ENCODE measurements at places on chromosomes 1 and 21.
A peak's percentile ranks its signal among the peaks of the same experiment; 100 is the strongest.

DNA sequence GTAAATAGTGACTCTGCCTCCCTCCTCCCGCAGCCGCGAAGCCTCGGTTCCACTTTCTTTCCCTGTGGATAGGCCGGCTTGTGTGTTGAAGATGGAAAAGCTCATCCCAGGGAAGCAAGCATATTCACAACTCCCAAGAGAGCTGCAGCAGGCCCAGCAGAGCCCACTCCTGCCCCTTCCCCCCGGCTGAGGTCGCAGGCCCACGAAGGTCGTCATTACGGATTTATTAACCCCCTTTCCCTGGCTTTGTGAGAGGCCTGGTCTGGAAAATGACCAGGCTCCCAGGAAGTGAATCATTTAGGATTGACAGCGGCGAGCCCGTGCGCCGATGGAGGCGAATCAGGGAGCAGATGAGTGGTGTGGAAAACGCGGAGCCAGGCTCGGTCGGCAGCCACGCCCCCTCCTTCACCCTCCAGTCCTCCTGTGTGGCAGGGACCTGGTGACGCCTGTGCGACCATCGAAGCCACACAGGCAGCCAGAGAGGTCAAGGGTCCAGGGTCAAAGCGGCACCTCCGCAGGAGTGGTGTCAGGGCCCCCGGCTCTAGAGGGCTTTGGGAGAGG lies 93.4 kb downstream of the PRDM16 start:
- no peak for DNase-seq

DNA sequence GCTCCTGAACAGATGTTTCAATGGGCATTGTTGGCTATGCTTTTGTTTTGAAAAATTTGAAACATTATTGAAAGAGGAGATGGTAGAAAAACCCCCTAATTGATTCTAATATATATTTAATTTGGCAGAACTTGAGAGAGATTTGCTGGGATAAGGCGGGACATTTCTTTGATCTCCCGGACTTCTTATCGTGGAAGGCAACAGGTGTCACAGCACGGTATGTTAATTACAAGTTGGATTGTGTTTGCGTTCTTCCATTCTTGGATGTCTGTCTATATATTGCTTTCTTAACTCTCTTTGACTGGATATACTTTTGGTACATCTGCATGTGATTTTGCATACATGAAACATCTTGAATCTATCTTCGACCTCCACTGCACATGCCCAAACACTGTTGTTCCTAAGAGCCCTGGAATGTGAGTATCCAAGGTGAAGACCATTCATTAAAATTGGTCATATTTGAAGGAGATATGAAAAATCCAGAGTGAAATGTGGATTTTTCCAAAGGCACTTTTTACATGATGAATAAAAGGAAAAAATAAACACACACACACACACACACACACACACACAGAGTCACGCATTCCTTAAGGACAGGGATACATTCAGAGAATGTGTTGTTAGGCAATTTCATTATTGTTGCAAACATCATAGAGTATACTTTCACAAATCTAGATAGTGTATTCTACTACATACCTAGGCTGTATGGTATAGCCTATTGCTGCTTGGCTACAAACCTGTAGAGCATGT lies 81.9 kb downstream of the FGGY start:
- DNase-seq = no peak

DNA sequence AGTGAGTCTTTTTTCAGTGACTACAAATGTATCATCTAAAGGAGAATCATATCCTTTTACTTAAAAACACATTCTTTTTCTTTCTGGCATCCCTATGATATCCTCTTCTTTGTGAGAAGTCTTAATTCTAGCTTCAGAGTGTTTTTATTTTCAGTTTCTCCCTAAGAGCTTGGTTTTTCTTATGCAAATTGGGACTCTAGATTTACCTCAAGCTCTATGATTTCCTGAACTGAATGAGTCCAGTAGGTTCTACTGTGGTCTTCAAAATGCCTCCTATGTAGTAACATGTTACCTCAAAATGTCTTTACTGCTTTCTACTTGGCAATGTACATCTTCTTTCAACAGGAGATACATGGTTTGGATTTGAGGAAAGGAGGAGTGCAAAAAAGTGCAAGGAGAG lies 148.2 kb upstream of the C21orf91 start:
- DNase-seq = no peak

DNA sequence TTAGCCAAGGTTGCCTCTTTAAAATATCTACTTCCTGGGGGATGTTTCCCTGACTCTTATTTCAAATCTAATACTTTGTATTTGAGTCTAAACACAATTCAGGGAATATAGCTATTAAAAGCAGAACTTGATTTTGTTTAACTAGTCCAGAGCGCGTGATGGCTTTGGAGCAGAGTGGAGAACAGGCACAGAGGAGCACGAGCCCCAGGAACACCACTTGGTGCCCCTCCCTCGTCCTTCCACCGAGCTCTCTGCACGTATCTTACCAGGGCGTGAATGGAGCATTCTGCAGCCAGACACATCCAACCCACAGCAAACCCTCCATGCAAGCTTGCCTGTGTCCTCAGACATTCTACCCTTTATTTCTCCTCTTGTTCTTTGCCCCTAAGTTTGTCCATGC lies 14.1 kb downstream of the KIF26B start:
- no peak for DNase-seq

GRCh38 chr1:172952516-172952915 lies 98.2 kb downstream of the TNFSF18 start:
- DNase-seq = no peak

DNA sequence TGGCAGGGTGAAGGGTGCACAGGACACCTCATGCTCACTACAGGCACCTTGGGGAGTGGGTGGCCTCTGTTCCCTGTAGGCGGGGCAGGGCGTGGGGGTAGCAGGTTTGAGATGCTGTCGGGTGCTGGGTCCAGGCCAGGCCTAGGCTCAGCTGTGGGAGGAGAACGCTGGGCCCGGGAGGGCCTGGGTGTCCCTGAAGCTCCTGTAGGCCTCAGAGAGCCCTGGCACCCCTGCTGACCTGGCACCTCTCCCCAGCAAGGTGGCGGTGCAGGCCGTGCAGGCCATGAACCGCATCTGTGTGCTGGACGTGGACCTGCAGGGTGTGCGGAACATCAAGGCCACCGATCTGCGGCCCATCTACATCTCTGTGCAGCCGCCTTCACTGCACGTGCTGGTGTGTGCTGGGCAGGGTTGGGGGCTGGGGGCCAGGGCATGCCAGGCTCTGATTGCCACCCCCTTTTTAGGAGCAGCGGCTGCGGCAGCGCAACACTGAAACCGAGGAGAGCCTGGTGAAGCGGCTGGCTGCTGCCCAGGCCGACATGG lies 2.5 kb upstream of the GJC2 start:
- DNase-seq = no peak

DNA sequence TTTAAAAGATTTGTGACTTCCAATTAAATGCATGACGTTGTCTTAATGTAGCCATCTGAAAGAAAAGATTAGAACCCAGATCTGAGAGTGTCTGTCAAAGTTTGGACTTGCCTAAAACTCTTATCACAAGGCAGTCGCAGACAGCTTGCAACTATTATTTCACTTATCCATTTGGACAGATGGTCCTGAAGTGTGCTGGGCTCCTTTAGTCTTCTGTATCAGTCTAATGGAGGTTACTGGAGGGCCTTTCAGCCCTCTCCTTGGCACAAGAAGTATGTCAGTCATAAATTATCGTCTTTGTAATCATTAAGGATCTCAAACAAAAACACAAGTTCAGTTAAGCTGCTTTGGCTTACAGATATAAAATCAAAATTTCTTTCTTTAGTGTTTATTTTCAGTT lies 15.5 kb downstream of the PROX1 start:
- no peak for DNase-seq

DNA sequence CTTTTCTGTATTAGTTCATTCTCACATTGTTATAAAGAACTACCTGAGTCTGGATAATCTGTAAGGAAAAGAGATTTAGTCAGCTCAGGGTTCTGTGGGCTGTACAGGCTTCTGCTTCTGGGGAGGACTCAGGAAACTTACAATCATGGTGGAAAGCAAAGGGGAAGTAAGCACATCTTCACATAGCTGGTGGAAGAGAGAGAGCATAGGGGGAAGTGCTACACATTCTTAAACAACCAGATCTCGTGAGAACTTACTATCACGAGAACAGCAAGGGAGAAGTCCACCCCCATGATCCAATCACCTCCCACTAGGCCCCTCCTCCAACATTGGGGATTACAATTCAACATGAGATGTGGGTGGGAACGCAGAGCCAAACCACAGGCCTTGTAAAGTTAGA lies 37.9 kb upstream of the AHCTF1 start:
- DNase-seq = no peak

GRCh38 chr1:232973652-232974611 lies 23.5 kb downstream of the NTPCR start:
- DNase-seq = no peak

DNA sequence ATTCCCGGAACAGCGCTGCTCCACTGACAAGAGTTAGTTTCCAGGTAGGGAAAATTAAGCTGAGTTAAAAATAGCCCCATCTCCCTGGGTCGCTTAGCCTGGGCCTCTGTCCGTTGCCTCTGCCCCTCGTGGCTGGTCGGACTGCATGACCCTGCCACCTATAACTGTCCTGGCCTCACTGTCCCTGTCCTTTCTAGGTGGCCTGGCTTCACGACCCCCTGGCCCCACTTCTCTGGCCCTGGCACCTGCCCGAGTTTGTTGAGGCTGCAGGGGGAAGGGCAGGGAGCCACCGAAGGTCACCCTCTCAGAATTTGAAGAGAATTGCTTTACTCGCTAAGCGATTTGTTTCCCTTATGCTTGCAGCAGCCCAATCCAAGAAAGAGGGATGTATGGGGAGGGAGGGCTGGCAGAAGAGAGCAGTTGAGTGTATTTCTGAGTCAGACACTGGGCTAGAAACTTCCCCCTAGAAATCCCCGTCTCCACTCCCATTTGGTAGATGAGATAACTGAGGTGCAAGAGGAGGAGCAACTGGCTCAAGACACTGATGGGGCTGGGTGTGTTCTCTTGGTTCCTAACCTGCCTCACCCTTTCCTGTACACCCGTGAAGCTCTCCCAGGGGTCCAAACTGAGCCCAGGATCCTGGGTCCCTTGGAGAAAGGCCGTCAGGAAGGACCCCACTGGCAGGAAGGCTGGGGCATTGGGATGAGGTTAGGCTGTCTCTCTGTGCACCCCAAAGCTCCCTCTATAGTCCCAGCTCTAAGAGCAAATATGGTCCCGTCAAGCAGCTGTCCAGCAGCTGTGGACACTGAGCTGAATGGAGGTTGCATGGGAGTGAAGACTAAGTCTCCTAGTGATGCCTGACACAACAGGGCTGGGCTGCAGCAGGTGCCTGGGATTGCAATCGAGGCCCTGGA lies 2.9 kb upstream of the EDN2 start:
- no peak for DNase-seq

- DNase-seq = no peak
Observed at GRCh38 chr1:245822996-245823395, 668.2 kb downstream of the KIF26B start.

GRCh38 chr1:226309398-226310244 lies 657 bp upstream of the LIN9 start:
- no peak for DNase-seq

DNA sequence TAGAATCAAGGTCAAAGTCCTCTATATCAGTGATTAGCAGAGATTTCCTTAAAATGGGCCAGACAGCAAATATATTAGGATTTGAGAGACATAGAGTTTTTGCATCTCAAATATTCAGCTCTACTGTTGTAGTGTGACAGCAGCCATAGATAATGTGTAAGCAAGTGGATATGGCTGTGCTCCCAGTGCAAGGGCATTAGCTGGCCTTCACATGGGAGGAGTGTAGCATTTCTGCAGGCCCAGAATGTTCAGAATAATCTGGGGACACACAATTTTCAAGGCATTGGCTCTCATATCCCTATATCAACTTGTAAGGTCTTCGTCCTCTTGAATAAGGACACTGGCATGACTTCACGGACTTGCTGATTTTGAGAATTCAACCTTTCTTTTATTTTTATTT lies 402.3 kb upstream of the ADAMTS5 start:
- DNase-seq = no peak

DNA sequence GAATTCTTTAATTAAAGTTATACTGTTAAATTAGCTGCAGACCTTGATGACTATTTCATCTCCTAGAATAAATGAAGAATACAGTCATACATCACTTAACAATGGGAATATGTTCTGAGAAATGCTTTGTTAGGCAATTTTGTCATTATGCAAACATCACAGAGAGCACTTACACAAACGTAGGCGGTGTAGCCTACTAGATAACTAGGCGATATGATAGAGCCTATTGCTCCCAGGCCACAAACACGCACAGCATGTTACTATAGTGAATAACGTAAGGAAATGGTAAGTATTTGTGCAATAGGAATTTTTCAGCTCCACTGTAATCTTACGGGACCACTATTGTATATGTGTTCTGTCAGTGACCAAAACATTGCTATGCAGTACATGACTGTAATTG lies 37.6 kb upstream of the DESI2 start:
- no peak for DNase-seq

DNA sequence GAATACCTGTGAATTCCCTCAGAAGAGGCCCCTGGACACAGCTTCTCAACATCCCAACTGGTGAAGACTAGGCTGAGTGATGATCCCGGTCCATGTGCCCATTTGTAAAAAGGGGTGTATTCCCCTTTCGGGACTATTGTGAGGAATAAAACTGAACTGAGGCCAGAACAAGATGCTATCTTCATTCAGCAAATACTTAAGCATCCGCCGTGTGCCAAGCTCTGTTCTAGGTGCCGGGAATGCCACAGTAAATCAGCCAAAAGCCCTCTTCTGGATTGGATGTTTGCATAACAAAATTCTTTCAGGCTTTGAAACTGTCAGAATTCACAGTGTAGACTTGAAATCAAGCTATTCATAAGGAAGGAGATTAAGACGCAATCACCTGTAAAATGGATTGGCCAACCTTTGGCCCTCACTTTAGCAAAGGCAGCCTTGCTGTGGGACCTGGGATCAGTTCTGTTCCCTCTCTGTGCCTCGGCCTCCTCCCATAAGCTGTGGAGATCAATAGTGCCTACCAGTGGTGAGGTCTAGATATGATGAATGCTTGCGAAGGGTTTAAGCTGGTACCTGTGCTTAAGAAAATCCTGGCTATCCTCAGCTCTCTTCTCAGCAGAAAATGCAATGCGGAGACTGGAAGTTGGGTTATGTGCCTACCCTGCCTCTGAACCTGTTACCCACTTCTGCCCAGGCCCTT lies 1.8 kb downstream of the ALPL start:
- DNase-seq = no peak

DNA sequence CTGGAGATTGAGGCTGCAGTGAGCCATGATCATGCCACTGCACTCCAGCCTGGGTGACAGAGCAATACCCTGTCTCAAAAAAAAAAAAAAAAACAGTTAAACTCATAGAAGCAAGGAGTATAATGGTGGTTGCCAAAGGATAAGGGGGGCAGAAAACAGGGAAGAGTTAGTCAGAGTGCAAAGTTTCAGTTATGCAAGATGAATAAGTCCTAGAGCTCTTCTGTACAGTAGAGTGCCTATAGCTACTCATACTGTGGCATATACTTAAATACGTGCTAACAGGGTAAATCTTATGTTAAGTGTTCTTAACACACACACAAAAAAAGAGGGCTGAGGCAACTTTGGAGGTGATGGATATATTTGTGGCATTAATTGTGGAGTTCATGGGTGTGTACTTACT lies 75.6 kb upstream of the COA6 start:
- DNase-seq = no peak

- no peak for DNase-seq
Observed at GRCh38 chr1:218739426-218739825, 394.3 kb downstream of the TGFB2 start.

- DNase-seq = no peak
Observed at GRCh38 chr1:6475381-6476133, 9.6 kb upstream of the TNFRSF25 start.

GRCh38 chr1:240737298-240737697 lies 125.3 kb upstream of the GREM2 start:
- DNase-seq = no peak

- no peak for DNase-seq
Observed at GRCh38 chr21:25638660-25639550, at the start of gene JAM2. Gene JAM2, plus strand, starts transcription at chr21:25639258. Its CDS starts 564 bp downstream, at chr21:25639822.

GRCh38 chr1:53485478-53486394 lies 26.5 kb downstream of the DMRTB1 start:
- DNase-seq = peak; percentile 25

Data from stimulated activated CD8-positive, alpha-beta memory T cell treated with anti-CD3 and anti-CD28 coated beads, Interleukin-15, amount 100 ng/mL, for 4 hours (primary cell).